Peyer's patch (tissue), 4 donors: ENCODE measurements at places on chromosomes 6 and 20. TPM values are rescaled to one million over a fixed set of nuclear protein-coding genes. Genes with fewer than 3 reads are reported as not detected.

HCK gene
- 10.2 TPM for total RNA-seq

RIPK1 gene
- total RNA-seq: 38.5 TPM

AVP gene
- 5.8 TPM for total RNA-seq

MCM9 gene
- 38.8 TPM for total RNA-seq

NKAPL gene
- not detected for total RNA-seq

NFATC2 gene
- total RNA-seq: 11.7 TPM

PDE10A gene
- 7.0 TPM for total RNA-seq

F13A1 gene
- total RNA-seq: 29.7 TPM

- no peaks in the 10 kb centered on the region for H3K4me1 ChIP-seq
- no peaks in the 10 kb centered on the region for H3K36me3 ChIP-seq
- H3K27ac ChIP-seq: no peak overlapping the region
- no peaks in the 10 kb centered on the region for H3K27me3 ChIP-seq
Observed at GRCh38 chr6:170175644-170176135, 115.2 kb downstream of the DLL1 start.

GRCh38 chr6:13615792-13616120, 621 bp downstream of the NOL7 start:
- H3K4me3 ChIP-seq: peak overlapping the region; percentile 68
- H3K4me1 ChIP-seq: peaks cover 12% of the 10 kb centered on the region
- peak overlapping the region; percentile 95 for H3K27ac ChIP-seq
- DNase-seq: peak; percentile 76
- H3K36me3 ChIP-seq: peaks cover 37% of the 10 kb centered on the region

DNA sequence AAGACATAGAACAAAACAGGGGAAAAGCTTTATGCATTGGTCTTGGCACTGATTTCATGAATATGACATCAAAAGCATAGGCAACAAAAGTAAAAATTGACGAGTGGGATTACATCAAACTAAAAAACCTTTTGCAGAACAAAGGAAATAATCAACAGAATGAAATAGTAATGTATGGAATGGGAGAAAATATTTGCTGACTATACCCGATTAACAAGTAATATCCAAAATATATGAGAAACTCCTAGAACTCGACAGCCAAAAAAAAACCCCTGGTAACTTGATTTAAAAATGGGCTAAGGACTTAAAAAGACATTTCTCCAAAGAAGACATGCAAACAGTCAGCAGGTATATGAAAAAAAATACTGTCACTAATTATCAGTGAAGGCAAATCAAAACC, 231.7 kb upstream of the MAN1A1 start:
- H3K4me1 ChIP-seq: no peaks in the 10 kb centered on the region
- H3K4me3 ChIP-seq: no peak overlapping the region
- no peak overlapping the region for H3K27ac ChIP-seq
- no peaks in the 10 kb centered on the region for H3K36me3 ChIP-seq
- H3K27me3 ChIP-seq: no peaks in the 10 kb centered on the region
